Testis (tissue), 5 donors: ENCODE measurements at places on chromosomes 16 and 17. TPM values are rescaled to one million over a fixed set of nuclear protein-coding genes. Genes with fewer than 3 reads are reported as not detected.

DNA sequence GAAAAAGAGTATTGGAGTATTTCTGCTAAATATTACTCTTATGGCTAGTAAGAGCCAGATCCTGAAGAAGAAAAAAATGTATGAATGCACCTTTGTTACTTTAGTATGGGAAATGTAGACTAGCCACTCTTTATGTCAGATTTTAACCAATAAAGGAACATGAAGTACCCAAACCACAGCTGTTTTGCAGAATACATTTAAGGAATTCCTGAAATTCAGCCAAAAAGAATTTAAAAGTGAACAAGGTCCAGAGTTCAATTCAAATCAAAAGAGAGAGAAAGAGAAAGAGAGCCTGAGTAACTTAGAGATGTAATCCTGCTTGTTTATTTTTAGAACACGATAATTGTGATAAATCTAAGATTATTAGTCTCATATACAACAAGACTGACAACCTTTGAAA is 1.2 kb downstream of the KCNJ16 start:
- no peak for DNase-seq
- H3K4me1 ChIP-seq = peaks cover 28% of the 10 kb centered on the region
- H3K4me3 ChIP-seq = no peak overlapping the region
- H3K36me3 ChIP-seq = no peaks in the 10 kb centered on the region
- no peaks in the 10 kb centered on the region for H3K27me3 ChIP-seq
- no peak overlapping the region for H3K27ac ChIP-seq

DNA sequence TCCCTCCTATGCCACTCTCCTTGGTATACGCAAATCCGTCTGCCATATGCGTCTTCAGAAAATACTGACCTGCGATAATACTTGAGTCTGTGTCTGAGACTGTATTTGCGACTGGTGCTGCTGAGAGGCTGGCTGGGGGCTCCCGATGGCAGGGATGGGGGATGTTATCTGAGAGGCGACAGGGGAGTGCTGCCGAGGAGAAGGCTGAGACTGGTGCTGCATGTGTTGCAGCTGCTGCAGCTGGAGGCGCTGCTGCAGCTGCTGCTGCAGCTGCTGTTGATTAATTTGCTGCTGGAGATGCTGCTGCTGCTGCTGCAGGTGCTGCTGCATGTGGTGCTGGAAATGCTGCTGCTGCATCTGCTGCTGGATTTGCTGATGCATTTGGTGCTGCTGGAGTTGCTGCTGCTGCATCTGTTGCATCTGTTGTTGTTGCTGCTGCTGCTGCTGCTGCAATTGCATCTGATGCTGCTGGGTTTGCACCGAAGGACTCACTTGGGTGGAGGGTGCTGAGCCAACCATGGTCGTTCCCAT is 107.7 kb downstream of the TOX3 start:
- H3K4me3 ChIP-seq = no peak overlapping the region
- no peak for DNase-seq
- no peaks in the 10 kb centered on the region for H3K27me3 ChIP-seq
- H3K36me3 ChIP-seq = no peaks in the 10 kb centered on the region

DNA sequence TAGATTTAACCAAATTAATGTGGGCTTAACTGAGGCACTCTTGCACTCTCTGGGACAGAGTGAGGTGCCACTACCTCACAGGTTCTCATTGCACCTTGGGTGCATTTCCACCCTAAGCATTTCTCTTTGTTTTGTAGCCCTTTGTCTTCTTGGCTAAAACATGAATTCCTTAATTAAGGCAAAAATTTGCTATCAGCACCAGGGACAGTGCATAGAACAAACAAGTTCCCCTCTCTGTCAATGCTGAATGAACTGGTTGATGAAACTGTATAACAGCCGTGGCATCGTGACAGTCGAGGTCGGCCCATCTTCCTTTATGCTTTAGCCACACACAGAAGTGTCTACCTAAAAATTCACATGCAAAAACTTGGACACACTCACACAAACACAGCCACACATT is 74.8 kb downstream of the HS3ST2 start:
- DNase-seq = no peak
- H3K27me3 ChIP-seq = no peaks in the 10 kb centered on the region

The ST6GALNAC2 gene
- polyA plus RNA-seq = 107 TPM

DNA sequence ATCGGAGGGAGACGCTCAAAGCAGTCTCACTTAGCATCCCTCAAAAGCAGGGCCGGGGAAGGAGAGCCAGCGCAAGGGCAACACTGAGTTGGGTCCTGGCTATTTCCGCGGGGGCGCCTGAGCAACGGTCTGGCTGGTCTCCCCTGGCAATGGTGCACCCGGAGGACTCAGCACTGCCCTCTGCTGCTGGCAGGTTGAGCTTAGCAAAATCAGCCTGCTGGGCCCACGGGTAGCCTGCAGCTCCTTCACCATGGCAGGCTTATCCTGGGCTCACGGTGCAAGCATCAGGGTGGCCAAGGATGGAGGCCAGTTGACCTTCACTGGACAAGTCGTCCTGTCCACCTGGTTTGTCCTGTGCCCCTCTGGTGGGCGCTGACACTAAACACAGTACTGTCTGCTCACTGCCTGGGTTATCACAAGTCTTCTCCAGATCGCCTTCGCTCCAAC is 14.4 kb upstream of the ALDH3A1 start:
- H3K27me3 ChIP-seq = no peaks in the 10 kb centered on the region
- H3K27ac ChIP-seq = no peak overlapping the region
- no peaks in the 10 kb centered on the region for H3K4me1 ChIP-seq
- no peak overlapping the region for H3K4me3 ChIP-seq

GRCh38 chr17:57154921-57155320 is 69.9 kb downstream of the AKAP1 start:
- H3K36me3 ChIP-seq = no peaks in the 10 kb centered on the region
- H3K27me3 ChIP-seq = no peaks in the 10 kb centered on the region
- no peak overlapping the region for H3K4me3 ChIP-seq
- H3K4me1 ChIP-seq = no peaks in the 10 kb centered on the region

DNA sequence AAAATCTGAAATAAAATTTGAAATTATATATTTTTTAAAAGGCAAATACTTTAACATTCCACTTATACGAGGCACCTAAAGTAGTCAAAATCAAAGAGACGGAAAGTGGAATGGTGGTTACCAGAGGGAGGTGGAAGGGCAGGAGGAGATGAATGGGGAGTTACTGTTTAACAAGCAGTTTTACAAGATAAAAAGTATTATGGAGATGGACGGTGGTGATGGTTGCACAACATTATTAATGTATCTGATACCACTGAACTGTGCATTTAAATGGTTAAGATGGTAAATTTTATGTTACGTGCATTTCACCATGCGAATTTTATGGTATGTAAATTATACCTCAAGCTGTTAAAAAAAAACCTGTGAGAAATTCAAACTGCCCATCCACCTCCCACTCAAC is 5.4 kb downstream of the CMC2 start:
- peaks cover 15% of the 10 kb centered on the region for H3K4me1 ChIP-seq
- no peaks in the 10 kb centered on the region for H3K27me3 ChIP-seq
- H3K4me3 ChIP-seq = no peak overlapping the region
- H3K27ac ChIP-seq = no peak overlapping the region
- H3K36me3 ChIP-seq = no peaks in the 10 kb centered on the region

DNA sequence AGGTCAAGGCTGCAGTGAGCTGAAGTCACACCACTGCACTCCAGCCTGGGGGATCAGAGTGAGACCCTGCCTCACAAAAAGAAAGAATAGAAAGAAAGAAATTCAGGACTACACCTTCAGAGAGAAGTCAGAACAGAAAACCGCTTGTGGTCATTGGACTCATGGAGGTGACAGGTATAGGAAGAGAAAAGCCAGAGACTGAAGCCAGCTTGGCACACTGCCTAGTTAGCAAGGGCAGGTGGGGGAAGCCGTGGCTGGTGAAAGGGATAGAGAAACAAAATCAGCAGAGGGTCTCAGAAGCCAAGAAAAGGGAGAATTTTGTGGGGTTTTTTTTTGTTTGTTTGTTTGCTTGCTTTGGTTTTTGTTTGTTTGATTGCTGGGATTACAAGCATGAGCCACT is 32.9 kb upstream of the SKAP1 start:
- no peaks in the 10 kb centered on the region for H3K36me3 ChIP-seq
- H3K4me3 ChIP-seq = no peak overlapping the region
- H3K4me1 ChIP-seq = no peaks in the 10 kb centered on the region
- no peak overlapping the region for H3K27ac ChIP-seq
- DNase-seq = no peak

- no peak overlapping the region for H3K4me3 ChIP-seq
- no peak overlapping the region for H3K27ac ChIP-seq
- H3K27me3 ChIP-seq = no peaks in the 10 kb centered on the region
- H3K4me1 ChIP-seq = no peaks in the 10 kb centered on the region
Observed at GRCh38 chr16:60755907-60756306, 1280.3 kb downstream of the CDH8 start.

- H3K36me3 ChIP-seq = no peaks in the 10 kb centered on the region
- peak overlapping the region; percentile 96 for H3K4me3 ChIP-seq
- DNase-seq = no peak
- H3K27ac ChIP-seq = peak overlapping the region; percentile 100
Observed at GRCh38 chr17:82457929-82458178, 687 bp upstream of the NARF start.

- no peaks in the 10 kb centered on the region for H3K27me3 ChIP-seq
- H3K4me1 ChIP-seq = peaks cover 34% of the 10 kb centered on the region
- H3K36me3 ChIP-seq = no peaks in the 10 kb centered on the region
- H3K27ac ChIP-seq = peak overlapping the region; percentile 86
- DNase-seq = peak; percentile 81
- peak overlapping the region; percentile 63 for H3K4me3 ChIP-seq
Observed at GRCh38 chr16:19114359-19115147, 789 bp downstream of the ITPRIPL2 start.

The SPIRE2 gene
- polyA plus RNA-seq = 11.5 TPM

DNA sequence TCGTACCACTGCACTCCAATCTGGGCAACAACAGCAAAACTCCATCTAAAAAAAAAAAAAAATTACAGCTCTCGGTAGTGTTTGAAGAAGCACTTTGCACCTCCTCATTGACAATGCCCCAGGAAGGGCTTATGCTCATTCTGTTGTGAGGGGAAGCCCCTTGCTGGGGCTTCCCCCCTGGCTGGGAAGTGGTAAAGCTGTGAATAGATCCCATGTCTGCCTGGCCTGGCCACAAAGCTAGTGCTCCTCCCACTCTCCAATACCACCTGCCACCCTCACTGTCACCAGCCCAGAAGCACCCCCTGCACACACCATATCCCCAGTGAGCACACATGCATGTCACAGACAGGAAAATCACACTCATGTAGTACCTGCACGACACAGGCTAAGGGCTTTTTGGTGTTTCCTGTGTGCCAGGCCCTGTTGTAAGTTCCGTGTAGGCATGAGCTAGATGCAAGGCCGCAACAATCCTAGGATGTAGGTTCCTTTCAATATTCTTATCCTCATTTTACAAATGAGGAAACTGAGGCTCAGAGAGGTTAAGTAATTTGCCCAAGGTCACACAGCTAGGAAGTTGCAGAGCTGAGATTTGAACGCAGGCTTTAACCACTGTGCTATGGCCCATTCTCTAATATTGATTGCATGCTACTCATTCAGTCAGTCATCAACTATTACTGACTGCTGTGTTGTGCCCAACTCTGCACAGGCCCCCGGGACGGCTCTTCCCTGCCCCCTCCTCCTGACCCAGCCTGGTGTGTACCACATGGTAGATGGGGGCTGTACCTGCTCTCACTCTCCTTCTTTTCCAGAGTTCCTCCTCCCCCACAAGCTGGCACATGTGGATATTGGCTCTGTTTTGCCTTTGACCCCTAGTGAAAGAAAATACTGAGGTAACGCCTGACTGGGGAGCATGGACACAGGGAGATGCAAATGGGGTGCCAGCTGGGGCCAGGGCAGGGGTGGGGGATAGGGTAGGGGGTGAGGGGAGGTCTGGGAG is 11.9 kb upstream of the COL1A1 start:
- H3K27me3 ChIP-seq = no peaks in the 10 kb centered on the region
- H3K4me1 ChIP-seq = peaks cover 31% of the 10 kb centered on the region
- no peak overlapping the region for H3K4me3 ChIP-seq

- no peaks in the 10 kb centered on the region for H3K4me1 ChIP-seq
- no peak for DNase-seq
- no peak overlapping the region for H3K27ac ChIP-seq
- H3K4me3 ChIP-seq = no peak overlapping the region
- no peaks in the 10 kb centered on the region for H3K36me3 ChIP-seq
- H3K27me3 ChIP-seq = no peaks in the 10 kb centered on the region
Observed at GRCh38 chr16:73285436-73286201, 237.7 kb upstream of the ZFHX3 start.

DNA sequence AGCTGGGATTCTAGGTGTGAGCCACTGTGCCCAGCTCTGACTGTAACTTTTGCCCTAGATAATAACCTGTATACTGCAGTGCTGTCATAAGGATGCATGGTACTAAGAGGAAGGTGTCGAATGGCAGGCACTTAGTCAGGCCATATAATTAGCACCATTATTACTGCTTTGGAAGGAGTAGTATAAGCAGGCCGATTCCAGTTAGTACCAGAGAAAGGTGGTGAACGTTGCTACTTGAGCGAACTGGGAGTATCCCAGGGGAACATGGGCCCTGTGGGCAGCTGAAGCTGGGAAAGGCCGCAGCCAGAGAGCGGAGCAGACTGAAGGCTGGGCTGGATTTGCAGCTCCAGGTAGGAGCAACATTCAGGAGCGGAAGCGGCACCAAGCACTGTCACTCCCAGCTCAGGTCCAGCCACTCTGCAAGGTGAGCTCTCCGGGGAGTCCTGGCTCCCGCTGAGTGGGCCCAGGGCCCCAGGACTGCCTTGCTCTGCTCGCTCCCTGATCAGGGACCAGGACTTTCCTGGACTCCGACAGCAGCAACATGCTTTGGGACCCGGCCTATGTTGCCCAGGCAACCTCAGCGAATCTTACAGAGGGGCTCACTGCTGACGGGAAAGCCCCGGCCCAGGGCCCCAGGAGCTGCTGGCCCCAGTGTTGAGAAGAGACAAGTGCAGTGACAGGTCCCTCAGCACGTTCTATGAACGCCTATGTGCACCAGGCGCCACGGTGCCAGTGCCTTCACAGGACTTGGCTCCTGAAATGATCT is 28.6 kb downstream of the C16orf74 start:
- H3K4me1 ChIP-seq = peaks cover 3% of the 10 kb centered on the region
- no peak overlapping the region for H3K27ac ChIP-seq
- no peak for DNase-seq
- H3K4me3 ChIP-seq = no peak overlapping the region
- H3K36me3 ChIP-seq = no peaks in the 10 kb centered on the region
- no peaks in the 10 kb centered on the region for H3K27me3 ChIP-seq

DNA sequence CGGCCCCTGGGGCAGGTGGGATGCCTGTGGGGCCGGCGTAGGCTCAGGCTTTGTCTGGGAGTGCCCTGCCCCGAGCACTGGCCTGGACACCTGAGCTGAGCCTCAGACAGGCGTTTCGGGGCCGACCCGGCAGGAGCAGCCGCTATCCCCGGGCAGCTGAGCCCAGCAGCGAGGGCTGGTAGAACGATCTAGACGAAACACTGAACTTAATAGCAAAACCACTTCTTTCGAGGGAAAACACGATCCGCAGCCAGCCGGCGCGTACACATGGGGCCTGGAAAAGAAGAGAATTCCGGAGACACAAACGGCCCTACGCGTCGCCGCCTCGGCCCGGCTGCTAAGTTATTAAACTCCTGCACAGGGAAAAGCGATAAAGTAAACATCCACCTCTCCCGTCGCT is 22.0 kb upstream of the SSTR5 start:
- H3K4me3 ChIP-seq = no peak overlapping the region
- no peak overlapping the region for H3K27ac ChIP-seq
- peaks cover 5% of the 10 kb centered on the region for H3K4me1 ChIP-seq
- no peaks in the 10 kb centered on the region for H3K27me3 ChIP-seq
- no peaks in the 10 kb centered on the region for H3K36me3 ChIP-seq

GRCh38 chr17:62724398-62725146 is 83.5 kb downstream of the MARCHF10 start:
- no peak overlapping the region for H3K27ac ChIP-seq
- no peaks in the 10 kb centered on the region for H3K27me3 ChIP-seq
- DNase-seq = no peak

- H3K27me3 ChIP-seq = no peaks in the 10 kb centered on the region
- DNase-seq = peak; percentile 89
- H3K4me1 ChIP-seq = no peaks in the 10 kb centered on the region
- peak overlapping the region; percentile 37 for H3K27ac ChIP-seq
- peak overlapping the region; percentile 31 for H3K4me3 ChIP-seq
- no peaks in the 10 kb centered on the region for H3K36me3 ChIP-seq
Observed at GRCh38 chr16:50665128-50665878, 15.8 kb downstream of the SNX20 start.

The CCL16 gene
- polyA plus RNA-seq = not detected
